Progenitor cell of endocrine pancreas (in vitro differentiated cells): ENCODE measurements at places on chromosomes 2 and 18. TPM values are rescaled to one million over a fixed set of nuclear protein-coding genes. Genes with fewer than 3 reads are reported as not detected.
A peak's percentile ranks its signal among the peaks of the same experiment; 100 is the strongest.

GRCh38 chr18:6752202-6752860 is 22.8 kb downstream of the ARHGAP28 start:
- DNase-seq: no peak

DNA sequence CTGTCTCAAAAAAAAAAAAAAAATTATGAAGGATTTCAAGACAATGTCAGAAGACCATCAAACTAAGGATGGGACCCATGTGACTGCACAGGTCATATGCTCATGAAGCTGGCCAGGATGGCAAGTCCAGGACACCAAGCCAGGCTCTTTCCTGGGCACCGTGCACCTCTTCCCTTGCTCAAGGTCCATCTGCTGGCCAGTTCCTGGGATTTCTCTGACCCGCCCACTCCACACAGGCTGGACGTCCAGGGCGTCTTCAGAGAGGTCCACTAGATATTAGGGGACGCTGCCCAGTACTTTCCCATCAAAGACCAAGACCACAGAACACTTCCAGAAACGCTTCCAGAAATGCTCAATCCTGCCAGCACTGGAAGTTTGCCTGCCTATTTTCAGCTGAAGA is 14.3 kb downstream of the TEX44 start:
- DNase-seq: no peak

DNA sequence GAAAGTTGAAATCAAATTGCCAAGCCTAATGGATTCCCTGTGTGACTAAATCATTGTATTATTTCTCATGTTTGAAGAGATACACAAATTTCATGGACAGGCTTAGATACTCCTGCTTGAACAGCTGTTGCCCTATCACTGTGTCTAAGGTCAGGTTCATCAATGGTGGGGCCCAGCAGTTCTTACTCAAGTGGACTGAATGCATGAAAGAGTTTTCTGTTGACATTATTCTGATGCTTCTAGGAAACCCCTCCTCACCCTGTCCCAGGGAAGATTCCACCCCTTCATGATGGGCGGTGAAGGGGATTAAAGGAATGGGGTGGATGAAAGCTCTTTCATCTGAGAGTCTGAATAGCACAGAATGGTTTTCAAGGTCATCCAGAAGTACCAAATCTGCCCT is 148.8 kb downstream of the INO80D start:
- no peak for DNase-seq

The CCDC88A gene
- 77.1 and 81.1 TPM in 2 replicates for total RNA-seq

- no peak for DNase-seq
Observed at GRCh38 chr2:217103752-217104545, 244.1 kb upstream of the TNP1 start.

- DNase-seq: no peak
Observed at GRCh38 chr2:105732101-105732500, 12.6 kb upstream of the NCK2 start.

The POTEC gene
- not detected in 2 replicates for total RNA-seq

The ACADL gene
- total RNA-seq: 0.38 and 0.55 TPM in 2 replicates

- DNase-seq: no peak
Observed at GRCh38 chr2:88711897-88712296, 20.4 kb downstream of the RPIA start.

GRCh38 chr2:155190342-155190741 is 491.8 kb downstream of the KCNJ3 start:
- no peak for DNase-seq

DNA sequence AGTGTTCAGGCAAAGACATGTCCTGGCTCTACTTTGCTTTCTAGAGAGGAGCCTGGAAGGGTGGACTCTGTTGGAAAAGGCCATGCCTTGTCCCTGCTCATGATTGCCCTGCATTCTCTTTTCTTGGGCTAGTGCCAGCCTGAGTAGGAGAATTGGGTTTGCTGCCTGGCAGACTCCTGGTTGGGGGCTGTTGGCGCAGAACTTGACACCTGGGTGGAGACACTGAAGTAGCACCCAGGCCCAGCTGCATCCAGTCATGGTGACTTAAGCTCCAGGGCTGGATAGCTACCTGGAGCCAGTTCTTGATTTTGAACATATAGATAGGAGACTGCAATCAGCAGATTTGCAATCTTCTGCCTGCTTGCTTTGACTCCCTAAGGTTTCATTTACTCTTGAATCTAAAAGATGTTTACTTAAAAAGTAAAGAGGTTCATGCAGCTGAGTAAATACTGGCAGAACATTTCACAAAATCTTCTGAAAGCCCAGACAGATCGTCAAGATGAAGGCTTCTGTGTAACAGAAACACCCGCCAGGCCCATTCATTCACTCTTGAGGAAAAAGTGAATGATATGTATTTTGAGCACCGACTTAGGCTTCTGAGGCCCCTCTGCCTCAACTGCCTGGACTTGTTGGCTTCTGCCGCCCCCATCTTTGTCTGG is 38.0 kb upstream of the YWHAQ start:
- DNase-seq: no peak

GRCh38 chr2:67799886-67800285 is 262.9 kb downstream of the C1D start:
- DNase-seq: no peak

GRCh38 chr2:64143169-64144056 is 807 bp downstream of the PELI1 start:
- DNase-seq: peak; percentile 36

DNA sequence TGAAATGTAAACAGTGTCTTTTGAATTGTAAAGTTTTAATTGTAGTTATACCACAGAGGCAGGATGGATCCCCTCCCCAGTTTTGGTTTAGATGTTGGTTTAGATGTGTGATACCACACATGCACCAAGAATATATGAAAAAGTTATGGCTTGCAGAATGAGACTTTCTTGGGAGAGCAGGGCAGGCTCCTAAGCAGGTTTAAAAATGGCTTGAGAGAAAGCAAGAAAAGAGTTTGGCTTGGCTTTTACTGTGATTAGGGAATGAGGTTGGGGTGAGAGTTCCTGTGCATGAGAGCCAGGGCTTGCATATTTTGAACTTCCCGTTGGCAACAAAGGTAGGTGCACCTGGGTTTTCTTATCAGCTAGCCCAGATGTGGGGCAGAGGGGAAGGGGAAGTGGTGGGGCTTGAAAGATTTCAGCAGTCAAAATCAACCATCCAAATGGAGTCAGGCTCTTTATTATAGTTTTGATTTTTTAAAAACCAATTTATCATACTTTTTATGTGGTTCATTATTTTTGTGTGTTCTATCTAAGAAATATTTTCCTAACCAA is 246.9 kb downstream of the MTX2 start:
- no peak for DNase-seq

- DNase-seq: no peak
Observed at GRCh38 chr2:39550701-39551285, 113.7 kb upstream of the MAP4K3 start.

The TMEM247 gene
- not detected in 2 replicates for total RNA-seq
